ENCODE measurements at places on chromosomes 3 and 15. TPM values are rescaled to one million over a fixed set of nuclear protein-coding genes. Genes with fewer than 3 reads are reported as not detected.
A peak's percentile ranks its signal among the peaks of the same experiment; 100 is the strongest.

GRCh38 chr15:59699810-59700431 lies 10.8 kb upstream of the BNIP2 start:
- no peaks in the 10 kb centered on the region for H3K4me1 ChIP-seq
- no peak overlapping the region for H3K27ac ChIP-seq
- H3K4me3 ChIP-seq, result no peak overlapping the region
- no peak for DNase-seq
- no peaks in the 10 kb centered on the region for H3K27me3 ChIP-seq
- no peaks in the 10 kb centered on the region for H3K36me3 ChIP-seq

GRCh38 chr3:146503461-146504202 lies 34.3 kb upstream of the PLSCR2 start:
- H3K4me3 ChIP-seq, result no peak overlapping the region
- DNase-seq, result peak; percentile 65
- peak overlapping the region; percentile 72 for H3K27ac ChIP-seq
- H3K4me1 ChIP-seq, result peaks cover 6% of the 10 kb centered on the region
- no peaks in the 10 kb centered on the region for H3K36me3 ChIP-seq
- H3K27me3 ChIP-seq, result no peaks in the 10 kb centered on the region

GRCh38 chr3:108507902-108508301 lies 2.5 kb downstream of the MYH15 start:
- H3K36me3 ChIP-seq, result no peaks in the 10 kb centered on the region
- no peak for DNase-seq
- H3K27me3 ChIP-seq, result no peaks in the 10 kb centered on the region
- no peak overlapping the region for H3K4me3 ChIP-seq

- H3K4me1 ChIP-seq, result no peaks in the 10 kb centered on the region
- no peak for DNase-seq
- no peaks in the 10 kb centered on the region for H3K36me3 ChIP-seq
These were observed 7.3 kb downstream of the TYRO3 start for GRCh38 chr15:41566121-41566885.

DNA sequence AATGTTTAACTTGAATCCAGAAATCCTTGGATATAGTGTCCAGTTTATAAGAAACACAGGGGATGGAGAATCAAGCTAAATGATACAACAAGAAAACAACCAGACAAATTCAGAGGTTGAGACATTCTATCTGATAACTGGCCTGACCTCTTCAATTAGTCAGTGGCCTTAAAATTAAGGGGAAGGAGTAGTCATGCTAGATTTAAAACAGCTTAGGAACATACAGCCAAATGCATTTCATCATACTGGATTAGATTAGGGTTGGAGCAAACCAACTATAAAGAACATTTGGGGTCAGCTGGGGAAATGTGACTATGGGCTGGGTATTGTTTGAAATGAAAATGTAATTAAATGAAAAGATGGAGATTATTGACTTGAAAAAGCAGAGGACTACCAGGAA lies 53.3 kb downstream of the PPARG start:
- no peak overlapping the region for H3K27ac ChIP-seq
- H3K4me3 ChIP-seq, result no peak overlapping the region
- no peaks in the 10 kb centered on the region for H3K36me3 ChIP-seq

- H3K36me3 ChIP-seq, result no peaks in the 10 kb centered on the region
- H3K27ac ChIP-seq, result no peak overlapping the region
- H3K4me3 ChIP-seq, result no peak overlapping the region
These were observed 255.9 kb upstream of the CMC1 start for GRCh38 chr3:27985369-27986035.

- H3K27ac ChIP-seq, result peak overlapping the region; percentile 9
- no peak overlapping the region for H3K4me3 ChIP-seq
- no peaks in the 10 kb centered on the region for H3K27me3 ChIP-seq
- no peaks in the 10 kb centered on the region for H3K36me3 ChIP-seq
- H3K4me1 ChIP-seq, result peaks cover 16% of the 10 kb centered on the region
These were observed 93.4 kb downstream of the THRB start for GRCh38 chr3:24401090-24401810.

DNA sequence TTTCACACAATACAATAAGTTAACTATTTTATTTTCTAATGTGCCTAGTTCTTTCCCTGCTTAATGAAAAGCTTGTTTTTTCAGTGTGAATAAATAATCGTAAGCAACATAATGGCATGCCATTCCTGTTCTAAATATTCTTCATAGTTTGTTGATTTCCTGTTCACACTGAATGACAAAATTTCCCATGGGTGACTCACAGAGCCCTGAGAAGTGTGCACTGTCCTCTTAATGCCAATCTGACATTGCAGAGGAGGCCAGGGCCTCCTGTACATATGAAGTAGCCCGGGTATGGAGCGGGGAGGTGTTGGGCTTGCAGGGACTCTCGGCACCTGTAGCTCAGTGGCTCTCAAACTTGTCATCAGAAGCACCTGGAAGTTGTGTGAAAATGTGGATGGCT lies 24.3 kb downstream of the CCR3 start:
- DNase-seq, result no peak
- H3K27ac ChIP-seq, result no peak overlapping the region
- H3K36me3 ChIP-seq, result no peaks in the 10 kb centered on the region
- no peaks in the 10 kb centered on the region for H3K4me1 ChIP-seq
- no peaks in the 10 kb centered on the region for H3K27me3 ChIP-seq

DNA sequence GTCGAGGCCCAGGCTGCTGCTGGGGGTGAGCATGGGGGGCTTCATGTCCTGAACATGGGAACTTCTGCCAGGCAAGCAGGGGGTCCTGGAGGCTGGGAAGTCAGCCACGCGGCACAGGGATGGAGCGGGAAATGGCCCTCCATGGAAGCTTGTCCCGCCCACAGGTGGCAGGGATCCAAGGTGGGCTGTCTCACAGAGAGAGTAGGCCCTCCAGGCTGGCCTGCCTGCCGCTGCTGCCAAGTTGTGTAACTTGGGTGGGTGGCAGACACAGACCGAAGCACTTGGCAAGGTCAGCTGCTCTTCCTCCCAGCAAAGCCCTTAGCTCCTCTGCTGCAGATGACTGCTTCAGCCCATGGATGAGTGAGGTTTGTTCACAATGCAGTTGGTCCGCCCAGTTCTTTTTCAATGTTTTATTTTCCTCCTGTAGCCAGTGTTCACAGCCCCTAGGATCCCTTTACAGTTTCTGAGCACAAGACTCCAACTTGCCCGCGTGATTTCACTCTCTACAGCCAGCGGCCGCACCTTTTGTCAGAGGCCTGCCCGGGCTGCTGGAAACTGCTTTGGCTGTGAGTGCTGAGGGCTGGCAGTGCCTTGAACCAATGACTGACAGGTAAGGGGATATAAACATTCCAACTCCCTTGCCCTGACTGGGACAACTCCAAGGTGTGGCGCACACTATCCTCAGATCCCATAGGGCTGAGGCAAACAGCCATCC lies 26.7 kb downstream of the HCN4 start:
- no peaks in the 10 kb centered on the region for H3K36me3 ChIP-seq
- H3K4me3 ChIP-seq, result no peak overlapping the region
- no peak for DNase-seq
- no peaks in the 10 kb centered on the region for H3K4me1 ChIP-seq
- H3K27me3 ChIP-seq, result no peaks in the 10 kb centered on the region

DNA sequence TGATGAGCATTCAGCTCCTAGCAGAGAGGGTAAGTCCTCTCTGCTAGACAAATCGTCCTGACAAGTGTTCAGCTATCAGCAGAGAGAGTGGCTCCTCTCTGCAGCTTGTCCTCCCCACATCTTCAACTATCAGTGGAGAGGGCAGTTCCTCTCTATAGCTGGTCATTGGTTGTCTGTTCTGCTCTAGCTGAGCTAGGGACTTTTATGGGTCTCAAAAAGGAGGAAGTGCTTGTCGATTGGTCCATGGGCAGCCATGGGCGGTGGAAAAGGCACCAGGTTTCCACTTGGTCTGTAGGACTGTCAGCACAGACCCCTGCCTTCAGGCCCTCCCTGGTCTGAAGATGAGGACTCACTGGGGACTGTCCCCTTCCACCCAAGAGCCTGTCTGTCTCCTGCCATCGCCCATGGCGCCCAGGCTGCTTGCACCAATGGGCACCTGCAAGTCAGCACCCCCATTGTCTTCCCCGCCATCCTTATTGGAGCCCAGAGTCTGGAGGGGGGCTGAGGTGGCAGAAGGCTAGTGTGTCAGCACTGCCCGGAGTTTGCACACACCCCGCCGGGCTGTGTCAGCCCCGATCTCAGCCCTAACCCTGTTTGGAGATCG lies 264.7 kb downstream of the ZBBX start:
- H3K36me3 ChIP-seq, result no peaks in the 10 kb centered on the region
- no peak overlapping the region for H3K4me3 ChIP-seq
- no peak overlapping the region for H3K27ac ChIP-seq
- no peak for DNase-seq

The LCTL gene
- not detected for total RNA-seq

The GPR27 gene
- 0.61 TPM for total RNA-seq

The RHOV gene
- 18.6 TPM for total RNA-seq
